ENCODE measurements at places on chromosomes 7 and 10.
A peak's percentile ranks its signal among the peaks of the same experiment; 100 is the strongest.

GRCh38 chr7:140738280-140738679 lies 41.8 kb downstream of the NDUFB2 start:
- no peak for DNase-seq

DNA sequence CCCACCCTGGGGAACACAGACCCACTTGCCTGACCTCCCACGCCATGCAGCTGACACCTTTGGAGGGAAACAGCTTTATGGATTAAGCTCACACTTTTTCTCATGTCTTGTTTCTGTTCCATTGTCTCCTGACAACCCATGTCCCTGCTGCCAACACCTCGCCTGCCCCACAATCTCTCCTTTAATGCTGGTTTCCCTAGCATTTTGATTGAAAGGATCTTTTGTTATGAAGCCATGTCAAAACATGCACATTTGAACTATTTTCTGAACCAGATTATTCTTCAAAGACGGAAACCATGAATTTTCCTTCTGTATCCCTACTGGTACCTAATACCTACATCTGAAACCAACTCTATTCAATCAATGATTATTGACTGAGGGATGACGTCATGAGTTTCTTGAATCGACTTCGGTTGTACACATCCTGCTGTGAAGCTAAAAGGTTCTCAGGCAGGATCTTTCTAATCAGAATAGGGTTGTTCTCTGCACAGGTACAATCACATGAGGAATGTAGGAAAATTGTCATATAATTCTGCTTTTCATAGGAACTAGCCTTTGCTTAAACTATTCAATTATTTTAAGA lies 106.2 kb upstream of the NEBL start:
- no peak for DNase-seq

DNA sequence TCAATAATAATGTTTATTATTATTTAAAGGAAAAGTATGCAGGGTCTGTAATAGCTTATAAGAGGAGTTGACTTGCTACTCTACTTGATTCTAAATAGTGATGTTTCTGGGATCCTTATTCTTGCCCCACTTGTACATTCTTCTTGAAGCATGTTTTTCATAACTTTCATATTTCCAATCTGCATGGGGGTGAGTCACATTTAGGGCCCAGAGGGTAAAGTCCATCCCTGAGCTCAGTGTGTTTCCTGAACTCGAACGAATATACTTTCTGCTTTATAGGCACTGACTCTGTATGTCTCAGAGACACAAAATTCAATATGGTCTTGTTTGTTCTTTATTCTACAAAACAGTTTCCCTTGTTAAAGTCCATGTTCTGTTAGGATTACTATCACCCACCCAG lies 61.0 kb upstream of the SMIM30 start:
- no peak for DNase-seq

- DNase-seq: no peak
Measured at GRCh38 chr7:29619111-29619510, 55.5 kb downstream of the PRR15 start.

DNA sequence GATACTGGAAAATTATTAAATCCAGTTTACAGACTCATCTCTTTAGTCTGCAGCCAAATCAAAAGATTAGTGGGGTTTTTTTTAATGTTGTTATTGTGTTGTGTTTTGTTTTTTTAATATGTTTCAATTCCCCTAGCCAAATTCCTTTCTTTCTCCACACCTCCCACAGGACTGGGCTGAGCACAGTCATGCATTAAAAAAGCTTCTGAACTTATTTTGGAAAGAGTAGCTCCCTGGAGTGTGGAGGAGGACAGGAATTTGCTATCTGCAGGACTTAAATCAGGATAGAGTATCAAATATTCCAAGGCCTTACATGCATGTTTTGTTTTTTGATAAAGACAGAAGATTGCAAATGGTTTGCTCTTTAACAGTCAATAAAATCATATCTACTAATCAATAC lies 90.7 kb downstream of the GNAI1 start:
- DNase-seq: no peak

- no peak for DNase-seq
Measured at GRCh38 chr10:127203067-127203466, 6.7 kb upstream of the INSYN2A start.

GRCh38 chr7:23938937-23939552 lies 229.0 kb downstream of the STK31 start:
- DNase-seq: peak; percentile 30
